ENCODE measurements at places on chromosomes 6 and 20.

- DNase-seq, result peak; percentile 16
Measured at GRCh38 chr6:110325197-110325596, 33.0 kb downstream of the METTL24 start.

GRCh38 chr6:43243664-43244321, 512 bp downstream of the TTBK1 start:
- DNase-seq, result no peak

GRCh38 chr20:9439806-9440205, 74.6 kb upstream of the LAMP5 start:
- DNase-seq, result no peak

DNA sequence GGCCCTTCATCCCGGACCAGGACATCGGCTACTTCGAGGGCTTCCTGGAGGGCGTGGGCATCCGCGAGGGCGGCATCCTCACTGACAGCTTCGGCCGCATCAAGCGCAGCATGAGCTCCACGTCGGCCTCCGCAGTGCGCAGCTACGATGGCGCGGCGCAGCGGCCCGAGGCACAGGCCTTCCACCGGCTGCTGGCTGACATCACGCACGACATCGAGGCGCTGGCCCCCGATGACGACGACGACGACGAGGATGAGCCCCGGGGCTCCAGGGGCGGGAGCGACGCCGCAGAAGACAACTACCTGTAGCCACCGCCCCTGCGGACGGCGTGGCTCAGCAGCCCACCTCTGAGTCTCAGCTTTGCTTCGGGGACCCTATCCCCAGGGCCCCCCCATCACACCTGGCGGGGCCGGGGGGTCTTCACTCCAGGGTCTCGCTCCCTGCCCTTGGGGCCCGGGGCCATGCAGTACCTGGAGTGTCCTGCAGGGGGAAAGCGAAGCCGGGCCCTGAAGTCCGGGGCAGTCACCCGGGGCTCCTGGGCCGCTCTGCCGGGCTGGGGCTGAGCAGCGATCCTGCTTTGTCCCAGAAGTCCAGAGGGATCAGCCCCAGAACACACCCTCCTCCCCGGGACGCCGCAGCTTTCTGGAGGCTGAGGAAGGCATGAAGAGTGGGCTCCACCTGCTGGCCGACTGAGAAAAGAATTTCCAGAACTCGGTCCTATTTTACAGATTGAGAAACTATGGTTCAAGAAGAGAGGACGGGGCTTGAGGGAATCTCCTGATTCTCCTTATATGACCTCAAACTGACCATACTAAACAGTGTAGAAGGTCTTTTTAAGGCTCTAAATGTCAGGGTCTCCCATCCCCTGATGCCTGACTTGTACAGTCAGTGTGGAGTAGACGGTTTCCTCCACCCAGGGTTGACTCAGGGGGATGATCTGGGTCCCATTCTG, 20.8 kb upstream of the HCK start:
- peak; percentile 71 for DNase-seq
